Activated CD4-positive, alpha-beta T cell treated with anti-CD3 and anti-CD28 coated beads, Interleukin-2, amount 50 U/mL, for 48 hours (primary cell): ENCODE measurements at places on chromosomes 7 and 10.
A peak's percentile ranks its signal among the peaks of the same experiment; 100 is the strongest.

GRCh38 chr10:77798940-77799339 lies 127.6 kb downstream of the DLG5 start:
- DNase-seq: no peak

DNA sequence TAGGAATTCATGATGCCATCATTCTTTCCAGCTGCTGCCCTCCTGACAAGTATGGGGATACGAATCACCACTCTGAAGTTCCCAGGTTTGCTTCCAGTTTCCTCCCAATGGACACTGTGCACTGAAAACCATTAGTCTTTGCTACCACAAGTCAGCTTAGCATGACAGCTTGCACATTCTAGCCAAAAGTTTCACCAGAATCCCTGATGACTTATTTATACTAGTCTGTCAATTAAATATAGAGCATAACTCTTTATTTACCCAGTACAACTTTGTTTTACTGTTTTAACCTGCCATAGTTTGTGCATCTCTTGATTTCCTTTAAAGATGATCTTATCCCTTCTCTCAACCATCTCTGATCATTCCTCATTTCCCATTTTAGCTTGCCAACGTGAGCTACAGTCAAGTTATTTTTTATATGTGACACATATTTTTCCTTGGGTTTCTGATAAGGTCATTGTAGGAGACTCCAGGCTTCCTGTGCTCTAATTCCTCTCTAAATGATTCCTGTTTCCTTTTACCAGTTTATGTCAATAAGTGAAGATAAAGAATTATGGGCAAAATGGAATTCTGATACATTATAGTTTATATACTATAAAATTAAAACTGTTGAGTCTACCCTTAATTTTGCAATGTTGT lies 167.5 kb upstream of the MEOX2 start:
- no peak for DNase-seq

GRCh38 chr7:112481833-112482670 lies 1.3 kb downstream of the LSMEM1 start:
- no peak for DNase-seq

DNA sequence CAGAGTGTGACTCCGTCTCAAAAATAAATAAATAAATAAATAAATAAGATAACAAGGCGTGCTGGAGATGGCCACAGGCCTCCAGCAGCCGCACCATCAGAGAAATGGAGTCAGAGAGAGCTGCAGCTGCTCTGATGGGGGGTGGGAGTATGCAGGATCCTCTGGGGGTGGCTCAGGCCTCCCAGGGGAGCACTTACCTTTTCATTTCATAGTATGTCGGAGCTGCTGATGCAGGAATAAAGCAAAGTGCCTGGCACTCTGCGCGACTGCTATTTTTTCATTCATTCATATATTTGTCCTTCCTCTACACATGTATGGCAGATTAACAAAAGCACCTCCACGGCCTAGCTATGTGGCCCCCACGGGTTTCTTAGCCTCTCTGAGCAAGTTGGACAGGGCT lies 175.9 kb downstream of the CUX1 start:
- no peak for DNase-seq

DNA sequence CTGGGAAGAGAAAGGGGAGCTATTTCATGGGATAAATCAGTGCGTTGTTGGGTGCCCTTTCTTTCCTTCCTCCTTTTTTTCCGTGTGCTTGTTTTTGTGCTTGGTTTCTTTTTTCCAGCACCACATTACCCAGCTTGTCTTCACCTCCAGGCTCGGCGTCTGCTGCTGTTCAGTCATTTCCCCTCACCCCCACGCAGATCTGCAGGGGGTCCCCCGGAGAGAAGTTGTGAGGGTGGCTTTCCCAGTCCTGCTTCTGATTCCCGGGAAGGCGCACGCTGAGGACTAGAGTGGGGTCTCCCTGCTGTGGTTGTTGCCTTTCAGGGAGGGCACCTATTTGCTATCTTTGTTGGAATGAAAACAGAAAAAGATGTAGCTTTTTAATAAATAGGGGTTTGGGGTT lies 1.6 kb downstream of the CAMK1D start:
- DNase-seq: peak; percentile 13

DNA sequence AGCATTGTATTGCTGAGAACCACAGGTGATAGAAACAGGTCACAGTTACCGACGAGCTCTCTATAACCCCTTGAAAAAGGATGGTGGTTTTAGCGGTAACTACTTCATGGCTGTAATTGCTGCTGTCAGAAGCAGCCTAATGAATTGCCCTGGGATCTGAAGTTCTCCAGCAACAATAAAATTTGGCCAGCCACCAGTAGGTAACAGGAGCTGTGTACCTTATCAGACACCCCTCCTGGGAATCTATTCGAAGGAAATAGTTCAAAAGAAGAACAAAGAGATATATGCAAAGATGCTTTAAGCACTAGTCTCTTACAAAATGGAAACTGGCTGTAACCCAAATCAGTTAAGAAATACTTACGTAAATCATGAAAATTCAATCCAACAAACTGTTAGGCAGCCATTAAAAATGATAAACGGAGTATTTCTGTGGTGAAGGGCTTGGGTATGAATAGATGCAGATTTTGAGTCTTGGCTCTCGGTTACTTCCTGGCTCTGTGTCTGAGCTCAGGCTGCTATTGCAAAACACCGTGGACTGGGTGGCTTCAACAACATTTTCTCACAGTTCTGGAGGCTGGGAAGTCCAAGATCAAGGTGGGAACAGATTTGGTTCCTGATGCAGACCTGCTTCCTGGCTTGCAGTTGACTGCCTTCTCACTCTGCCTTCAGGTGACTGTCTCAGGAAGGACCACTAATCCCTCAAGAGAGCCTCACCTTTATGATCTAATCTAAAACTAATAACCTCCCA lies 1.6 kb downstream of the MSRB2 start:
- no peak for DNase-seq

DNA sequence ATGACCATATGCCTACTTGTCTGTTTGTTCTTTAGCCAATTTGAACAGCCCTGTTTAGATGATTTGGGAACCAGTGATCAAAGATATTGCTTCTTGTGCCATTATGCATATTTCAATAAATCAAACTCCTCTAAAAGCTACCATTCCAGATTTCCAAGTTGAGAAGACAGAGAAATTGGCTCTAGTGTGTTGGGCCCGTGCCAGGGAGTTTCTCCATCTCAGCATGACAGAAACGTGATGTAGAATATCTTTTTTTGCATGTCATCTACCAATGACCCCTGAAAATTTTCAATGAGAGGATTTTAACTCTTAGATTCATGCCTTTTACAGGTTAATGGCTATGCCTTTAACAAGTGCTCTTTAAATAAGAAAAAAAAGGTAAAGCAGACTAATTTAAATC lies 50.7 kb upstream of the CABCOCO1 start:
- DNase-seq: no peak

DNA sequence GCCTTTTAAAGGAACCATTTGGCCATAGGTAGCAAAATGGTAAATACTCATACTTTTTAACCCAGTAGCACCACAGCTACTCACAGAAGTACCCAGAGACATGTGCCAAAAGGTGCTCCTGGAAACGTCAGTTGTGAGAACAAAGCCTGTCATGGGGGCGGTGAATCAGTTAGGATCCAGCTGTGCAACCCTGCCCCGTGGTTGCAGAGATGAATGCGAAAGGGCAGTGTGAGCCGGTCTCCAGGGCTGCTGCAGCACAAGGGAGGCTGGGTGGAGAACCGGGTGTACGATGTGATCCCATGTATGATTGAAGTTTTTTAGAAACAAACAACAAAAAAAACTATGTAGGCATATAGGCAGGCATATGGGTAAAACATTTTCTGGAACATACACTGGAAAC lies 1.3 kb upstream of the LRRC18 start:
- DNase-seq: no peak

- DNase-seq: peak; percentile 91
These were observed at the start of gene IL15RA for GRCh38 chr10:5977471-5978229. Gene IL15RA (minus strand): TSS chr10:5977543. CDS start chr10:5977492, 51 bp downstream.

- no peak for DNase-seq
These were observed 354.0 kb downstream of the PHF14 start for GRCh38 chr7:11327633-11328032.

DNA sequence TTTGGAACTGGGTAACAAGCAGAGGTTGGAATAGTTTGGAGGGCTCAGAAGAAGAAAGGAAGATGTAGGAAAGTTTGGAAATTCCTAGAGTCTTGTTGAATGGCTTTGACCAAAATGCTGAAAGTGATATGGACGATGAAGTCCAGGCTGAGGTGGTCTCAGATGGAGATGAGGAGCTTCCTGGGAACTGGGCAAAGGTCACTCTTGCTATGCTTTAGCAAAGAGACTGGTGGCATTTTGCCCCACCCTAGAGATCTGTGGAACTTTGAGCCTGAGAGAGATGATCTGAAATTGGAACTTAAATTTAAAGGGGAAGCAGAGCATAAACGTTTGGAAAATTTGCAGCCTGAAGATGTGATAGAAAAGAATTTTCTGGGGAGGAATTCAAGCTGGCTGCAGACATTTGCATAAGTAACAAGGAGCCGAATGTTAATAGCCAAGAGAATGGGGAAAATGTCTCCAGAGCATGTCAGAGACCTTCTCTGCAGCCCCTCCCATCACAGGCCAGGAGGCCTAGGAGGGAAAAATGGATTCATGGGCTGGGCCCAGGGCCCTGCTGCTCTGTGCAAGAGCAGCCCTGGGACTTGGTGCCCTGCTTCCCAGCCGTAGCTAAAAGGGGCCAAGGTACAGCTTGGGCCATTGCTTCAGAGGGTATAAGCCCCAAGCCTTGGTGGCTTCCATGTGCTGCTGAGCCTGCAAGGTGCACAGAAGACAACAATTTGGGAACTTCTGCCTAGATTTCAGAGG lies 3.6 kb downstream of the PDSS1 start:
- DNase-seq: no peak

GRCh38 chr10:125823663-125824251 lies 411 bp downstream of the BCCIP start:
- DNase-seq: peak; percentile 18

- no peak for DNase-seq
These were observed 112.6 kb downstream of the PTPRZ1 start for GRCh38 chr7:121985476-121986030.

- DNase-seq: no peak
These were observed 166.6 kb downstream of the ARHGAP21 start for GRCh38 chr10:24556750-24557742.

DNA sequence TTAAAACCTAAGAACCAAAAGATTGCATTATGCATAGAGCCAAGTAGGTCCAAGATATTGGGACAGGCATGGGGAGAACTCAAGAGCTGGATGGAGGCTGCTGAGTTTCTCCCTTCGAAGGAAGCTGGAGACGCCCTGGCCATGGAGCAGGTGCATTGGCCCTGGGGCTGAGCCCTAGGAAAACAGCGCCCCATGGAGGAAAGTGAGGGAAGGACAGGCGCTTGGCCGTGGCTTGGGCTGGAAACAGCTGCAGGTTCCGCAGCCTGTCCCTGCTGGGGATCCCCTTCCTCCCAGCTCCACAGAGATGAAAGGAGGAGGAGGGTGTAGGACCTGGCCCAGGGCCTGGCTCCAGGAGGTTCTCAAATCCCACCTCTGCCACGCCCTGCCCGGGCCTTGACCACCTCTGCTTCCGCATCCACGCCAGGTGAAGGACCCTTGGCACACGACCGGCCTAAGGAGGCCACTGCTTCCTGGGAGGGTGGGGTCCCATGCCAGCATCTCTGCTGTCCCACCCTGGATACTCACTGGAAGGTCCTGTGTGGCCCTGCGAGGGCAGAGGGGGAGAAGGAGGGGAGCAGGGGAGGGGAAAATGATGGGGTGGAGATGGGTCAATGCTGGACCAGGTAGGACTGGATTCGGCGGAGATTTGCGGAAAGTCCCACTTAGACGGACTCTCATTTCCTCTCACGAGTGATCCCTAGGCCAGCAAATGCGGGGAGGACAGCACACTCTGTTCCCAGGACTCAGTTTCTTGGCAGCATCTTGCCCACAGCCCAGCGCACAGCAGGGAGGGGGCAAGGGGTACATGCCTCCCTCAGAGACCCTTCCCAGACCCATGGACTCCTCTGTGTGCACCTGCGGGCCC lies 258.6 kb upstream of the TCERG1L start:
- DNase-seq: no peak

- peak; percentile 14 for DNase-seq
These were observed 470.0 kb downstream of the SUGCT start for GRCh38 chr7:40604601-40605438.

DNA sequence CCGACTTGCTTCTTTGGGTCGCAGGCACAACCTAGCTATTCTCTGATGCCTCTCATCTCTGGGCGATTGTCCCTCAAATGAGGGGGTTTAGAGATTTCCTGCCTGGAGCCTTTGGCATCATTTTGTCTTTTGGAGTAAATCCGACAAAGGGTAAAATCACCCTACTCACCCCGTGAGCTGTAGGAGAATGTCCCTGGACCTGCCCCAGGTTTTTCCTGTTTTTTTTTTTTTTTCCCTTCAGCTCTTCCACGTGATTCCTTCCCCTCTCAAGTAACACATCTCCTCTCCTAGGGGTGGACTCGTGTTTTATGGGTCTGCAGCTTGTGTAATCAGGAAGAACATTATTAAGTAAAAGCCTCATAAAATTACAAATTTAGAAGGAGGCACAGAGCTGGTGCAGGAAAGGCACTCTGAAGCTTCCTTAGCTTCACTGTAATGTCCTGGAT lies 128.4 kb upstream of the ZNF746 start:
- no peak for DNase-seq

GRCh38 chr10:44512431-44513022 lies 127.6 kb upstream of the CXCL12 start:
- DNase-seq: no peak

DNA sequence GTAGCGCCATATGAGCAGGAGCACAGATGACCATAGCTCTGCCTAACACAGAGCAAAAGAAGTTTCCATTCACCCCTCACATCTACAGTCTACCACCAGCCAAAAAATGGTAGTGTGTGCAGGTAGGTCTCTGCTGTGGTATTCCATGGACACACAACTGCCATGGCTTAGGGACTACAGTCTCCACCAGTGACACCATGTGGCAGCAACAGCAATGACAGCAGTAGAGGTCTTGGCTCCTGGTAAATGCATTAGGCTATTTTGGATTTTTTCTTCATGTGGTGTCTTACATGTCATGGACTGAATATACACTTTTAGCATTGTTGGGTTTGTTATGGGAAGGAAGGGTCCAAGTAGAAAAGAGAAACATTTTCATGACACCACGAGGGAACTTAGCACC lies 70.1 kb upstream of the CABCOCO1 start:
- peak; percentile 5 for DNase-seq

GRCh38 chr7:27162561-27163287 lies 2.6 kb downstream of the HOXA9 start:
- no peak for DNase-seq

DNA sequence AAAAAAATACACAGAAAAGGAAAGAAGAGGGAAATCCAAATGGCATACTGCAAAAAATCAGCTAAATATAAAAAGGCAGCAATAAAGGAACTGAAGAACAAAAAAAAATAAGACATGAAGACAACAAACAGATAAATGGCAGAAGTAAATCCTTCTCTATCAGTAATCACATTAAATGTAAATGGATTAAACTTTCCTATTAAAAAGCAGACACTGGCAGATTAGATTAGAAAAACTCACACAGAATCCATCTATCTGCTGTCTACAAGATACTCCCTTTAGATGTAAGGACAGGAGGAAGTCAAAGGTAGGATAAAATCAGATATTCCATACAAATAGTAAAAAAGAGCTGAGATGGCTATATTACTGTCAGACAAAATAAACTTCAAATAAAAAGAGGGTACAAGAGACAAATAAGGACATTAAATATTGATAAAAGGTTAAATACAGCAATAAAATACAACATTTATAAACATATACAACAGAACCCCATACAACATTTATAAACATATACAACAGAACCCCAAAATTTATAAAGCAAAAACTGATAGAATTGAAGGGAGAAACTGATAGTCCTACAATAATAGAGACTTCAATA lies 51.4 kb downstream of the CFAP70 start:
- DNase-seq: no peak
